Spleen (tissue), 13 donors: ENCODE measurements at places on chromosomes 2 and 18.

GRCh38 chr2:40412456-40412855 lies 39.4 kb downstream of the SLC8A1 start:
- no peak for DNase-seq

GRCh38 chr2:196165016-196165415 lies 6.4 kb downstream of the STK17B start:
- no peak for DNase-seq

GRCh38 chr2:205077159-205077558 lies 531.9 kb downstream of the PARD3B start:
- no peak for DNase-seq

GRCh38 chr2:209875270-209875669 lies 103.6 kb downstream of the UNC80 start:
- DNase-seq, result no peak

- peak; percentile 43 for DNase-seq
These were observed 244.4 kb upstream of the VRK2 start for GRCh38 chr2:57802243-57802642.

GRCh38 chr18:62606106-62606505 lies 83.3 kb downstream of the ZCCHC2 start:
- no peak for DNase-seq

DNA sequence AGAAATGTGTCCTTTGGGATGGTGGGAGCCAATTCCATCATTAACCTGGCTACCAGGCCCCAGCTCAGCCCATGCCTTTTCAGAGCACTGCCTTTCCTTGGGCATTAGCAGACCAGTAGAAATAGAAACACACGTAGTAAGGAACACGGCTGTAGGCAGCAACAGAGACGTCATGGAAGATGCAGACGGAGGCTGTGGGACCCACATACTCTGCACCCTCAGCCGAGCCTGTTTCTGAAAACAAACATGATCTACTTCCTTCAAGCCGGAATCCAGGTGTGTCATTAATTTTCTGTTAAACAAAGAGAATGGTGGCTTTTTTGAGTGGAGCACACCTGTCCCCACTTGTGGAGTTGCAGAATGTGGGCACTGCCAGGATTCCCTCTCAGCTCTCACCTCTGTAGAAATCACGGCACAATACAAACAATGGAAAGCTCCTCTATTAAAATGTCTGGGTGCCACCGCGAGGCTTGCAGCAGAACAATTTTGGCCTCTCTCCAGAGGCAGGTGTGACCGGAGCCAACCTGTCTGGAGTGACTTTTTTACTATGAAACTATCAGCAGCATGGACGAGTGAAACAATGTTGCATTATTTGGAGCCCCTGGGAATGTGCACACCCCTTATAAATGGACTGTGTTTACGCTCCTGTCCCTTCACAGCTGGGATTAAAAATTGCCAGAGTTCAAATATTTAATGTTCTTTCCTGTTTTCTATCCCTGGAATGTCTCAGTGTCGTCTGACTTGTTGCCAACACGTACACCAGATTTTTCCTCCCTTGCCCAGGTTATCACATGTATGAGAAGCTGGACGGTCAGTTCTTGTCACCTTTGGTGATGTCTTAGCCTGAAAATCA lies 31.7 kb downstream of the SPP2 start:
- no peak for DNase-seq
